ENCODE measurements at places on chromosomes 4 and X.
A peak's percentile ranks its signal among the peaks of the same experiment; 100 is the strongest.

DNA sequence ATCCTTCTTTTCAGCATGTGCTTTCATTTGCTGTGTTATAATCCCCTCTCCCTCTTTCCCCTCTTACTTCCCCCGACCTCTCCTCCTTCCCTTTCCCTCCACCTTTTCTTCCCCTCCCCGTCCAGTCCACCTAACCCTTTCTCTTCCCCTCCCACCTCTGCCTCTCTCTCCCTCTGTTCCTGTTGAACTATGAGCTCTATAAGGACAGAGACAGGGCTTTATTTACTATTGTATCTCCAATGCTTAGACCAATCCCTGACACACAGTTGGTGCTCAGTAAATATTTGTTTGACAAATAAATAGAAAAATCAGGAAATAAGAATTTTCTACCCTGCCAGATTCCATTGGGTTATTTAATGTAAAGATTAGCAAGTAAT, 60.8 kb downstream of the EGF start:
- no peak for DNase-seq

DNA sequence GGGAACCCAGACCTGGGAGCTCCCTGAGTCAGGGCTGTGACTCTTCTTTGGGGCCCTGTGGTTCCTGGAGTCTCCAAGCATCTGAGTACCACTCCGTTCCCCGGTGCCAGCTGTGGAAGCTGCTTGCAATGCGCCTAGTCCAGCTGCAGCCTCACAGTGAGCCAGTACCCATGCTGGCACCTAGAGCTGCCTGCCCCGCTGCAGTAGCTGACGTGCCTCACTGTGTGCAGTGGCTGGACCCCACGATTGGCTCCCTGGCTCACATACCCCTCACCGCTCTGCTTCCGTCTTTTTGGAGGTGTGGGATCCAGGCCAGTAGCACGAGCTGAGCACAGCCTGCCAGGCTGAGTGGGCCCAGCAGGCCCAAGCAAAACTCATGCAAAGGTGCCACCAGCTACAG, 32.1 kb upstream of the PAGE1 start:
- no peak for DNase-seq

- no peak for DNase-seq
These were observed 122.4 kb downstream of the BCOR start for GRCh38 chrX:39975101-39975925.

DNA sequence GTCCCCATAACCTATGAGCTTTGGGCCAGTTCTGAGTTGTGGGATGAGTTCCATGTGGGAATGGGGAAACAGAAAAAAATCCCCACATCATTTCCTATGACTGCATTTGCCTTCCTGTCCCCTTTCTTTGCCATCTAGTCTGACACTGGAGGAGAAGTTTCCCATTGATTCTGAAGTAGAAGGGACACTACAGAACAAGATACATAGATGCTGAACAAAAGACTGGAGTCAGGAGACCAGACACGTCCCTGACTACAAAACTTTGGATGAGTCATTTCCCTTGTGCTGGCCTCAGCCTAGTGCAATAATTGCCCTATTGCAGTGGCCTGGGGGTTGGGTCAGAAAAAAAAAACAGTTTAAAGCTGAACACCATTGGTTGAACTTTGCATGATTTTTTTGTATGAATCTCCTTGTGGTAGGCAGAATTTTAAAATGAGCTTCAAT, 22.1 kb downstream of the BEX3 start:
- DNase-seq = no peak

GRCh38 chr4:2828758-2829181, 14.9 kb upstream of the ADD1 start:
- no peak for DNase-seq

DNA sequence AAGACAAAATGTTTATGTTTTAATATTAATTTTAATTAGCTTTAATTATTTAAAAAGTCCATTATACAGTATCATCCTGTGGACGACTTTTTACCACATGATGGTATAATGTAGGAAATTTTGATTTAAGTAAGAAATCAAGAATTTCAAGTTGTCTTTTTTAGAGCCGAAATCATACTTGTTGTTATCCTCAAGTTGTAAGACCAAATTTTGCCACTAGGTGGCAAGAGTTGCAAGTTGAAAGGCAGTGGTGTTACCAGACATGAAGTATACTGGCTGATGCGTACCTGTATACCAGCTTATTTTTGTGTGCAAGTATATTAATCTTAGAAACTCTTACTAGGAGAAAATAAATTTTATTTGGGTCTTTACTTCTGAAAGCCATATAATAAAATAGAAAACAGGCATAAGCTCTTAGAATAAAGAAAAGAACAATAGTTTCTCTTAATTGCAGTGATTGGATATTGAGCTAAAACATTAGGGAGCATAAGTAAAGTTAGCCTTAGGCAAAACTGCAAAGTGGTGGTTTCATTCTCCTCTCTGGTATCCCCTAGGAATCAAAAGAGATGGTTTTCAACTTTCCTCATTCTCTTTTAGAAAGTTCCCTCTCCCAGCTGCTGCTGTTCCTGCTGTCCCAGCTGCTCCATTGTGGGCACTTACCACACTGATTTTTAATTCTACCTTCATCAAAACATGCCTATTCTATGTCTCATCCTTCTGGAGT, 118.0 kb upstream of the WDFY3 start:
- peak; percentile 19 for DNase-seq

- DNase-seq = no peak
These were observed 145.2 kb downstream of the CORIN start for GRCh38 chr4:47692691-47693090.

- no peak for DNase-seq
These were observed 71.7 kb downstream of the IDS start for GRCh38 chrX:149433451-149433850.

DNA sequence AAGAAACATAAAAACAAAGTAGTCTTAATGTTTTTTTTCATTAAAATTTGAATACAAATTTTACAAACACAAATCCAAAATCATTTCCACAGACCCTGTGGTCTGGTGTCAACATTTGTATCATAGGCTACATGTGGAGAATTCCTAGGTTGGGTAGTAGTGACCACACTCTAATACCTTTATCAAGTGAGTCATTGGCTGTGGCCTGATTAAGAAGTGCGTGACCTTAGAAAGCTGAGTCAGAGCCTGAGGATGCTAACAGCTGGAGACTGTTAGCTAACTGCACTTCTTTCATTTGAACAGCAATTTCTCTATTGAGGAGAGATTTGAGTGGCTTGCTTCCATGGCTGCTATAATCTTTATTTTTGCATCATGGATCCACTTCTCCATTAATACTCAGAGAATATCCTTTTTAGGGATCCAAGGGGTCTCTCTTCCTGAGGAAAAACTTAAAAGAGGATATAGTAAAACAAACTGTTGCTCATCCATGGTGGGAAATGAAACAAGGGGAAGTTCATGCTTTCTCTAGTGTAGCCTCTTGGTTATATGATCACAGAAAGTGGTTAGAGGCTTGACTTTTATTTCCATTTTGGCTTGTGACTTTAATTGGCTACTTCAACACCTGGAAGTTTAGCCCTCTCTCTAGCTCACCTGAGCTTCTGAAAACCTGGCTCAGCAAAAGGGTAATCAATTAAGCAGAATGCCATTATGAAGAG, 335.8 kb downstream of the PABPC4L start:
- DNase-seq = no peak

GRCh38 chr4:108831886-108832285, 69.0 kb upstream of the ETNPPL start:
- DNase-seq = no peak

GRCh38 chr4:26899991-26900390, 39.4 kb downstream of the STIM2 start:
- DNase-seq = no peak

DNA sequence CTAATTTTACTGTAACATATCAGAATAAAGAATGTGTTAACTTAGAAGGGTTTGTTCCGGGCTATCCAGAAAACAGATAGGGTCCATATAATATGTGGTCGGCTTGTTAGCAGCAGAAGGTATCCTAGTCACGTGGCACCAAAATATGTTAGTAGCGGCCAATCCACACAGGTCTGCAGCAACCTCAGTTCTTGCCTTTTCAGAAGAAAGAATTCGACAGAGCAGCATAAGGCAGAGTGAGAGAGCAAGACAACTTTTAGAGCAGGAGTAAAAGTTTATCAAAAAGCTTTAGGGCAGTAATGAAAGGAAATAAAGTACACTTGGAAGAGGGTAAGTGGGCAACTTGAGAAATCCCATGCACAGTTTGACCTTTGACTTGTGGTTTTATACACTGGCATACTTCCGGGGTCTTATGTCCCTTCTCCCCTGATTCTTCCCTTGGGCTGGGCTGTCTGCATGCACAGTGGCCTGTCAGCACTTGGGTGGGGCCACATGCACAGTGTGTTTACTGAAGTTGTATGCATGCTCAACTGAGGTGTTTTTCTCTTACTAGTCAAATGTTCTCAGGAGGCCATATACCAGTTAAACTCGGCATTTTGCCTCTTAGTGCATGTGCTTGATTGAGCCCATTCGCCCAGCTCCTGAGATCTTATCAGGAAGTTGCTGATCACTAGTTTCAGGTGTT, 37.0 kb upstream of the ABCG2 start:
- DNase-seq = no peak

GRCh38 chr4:80015407-80016189, 57.4 kb downstream of the ANTXR2 start:
- DNase-seq = no peak

DNA sequence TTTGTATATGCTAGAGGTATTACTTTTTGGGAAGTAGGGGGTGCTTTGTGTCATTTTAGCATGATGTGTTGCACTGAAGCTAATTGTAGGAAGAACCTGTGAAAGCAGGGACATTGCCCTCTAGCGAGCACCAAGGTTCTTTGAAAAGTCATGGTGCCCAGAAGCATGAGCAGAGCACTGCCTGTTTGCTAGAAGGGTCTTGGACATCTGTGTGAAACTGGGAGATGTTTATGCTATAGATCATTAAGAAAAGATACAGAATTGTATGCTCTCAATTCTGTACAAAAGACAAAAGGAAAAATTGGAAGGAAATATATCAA, 14.7 kb downstream of the GRPR start:
- no peak for DNase-seq

DNA sequence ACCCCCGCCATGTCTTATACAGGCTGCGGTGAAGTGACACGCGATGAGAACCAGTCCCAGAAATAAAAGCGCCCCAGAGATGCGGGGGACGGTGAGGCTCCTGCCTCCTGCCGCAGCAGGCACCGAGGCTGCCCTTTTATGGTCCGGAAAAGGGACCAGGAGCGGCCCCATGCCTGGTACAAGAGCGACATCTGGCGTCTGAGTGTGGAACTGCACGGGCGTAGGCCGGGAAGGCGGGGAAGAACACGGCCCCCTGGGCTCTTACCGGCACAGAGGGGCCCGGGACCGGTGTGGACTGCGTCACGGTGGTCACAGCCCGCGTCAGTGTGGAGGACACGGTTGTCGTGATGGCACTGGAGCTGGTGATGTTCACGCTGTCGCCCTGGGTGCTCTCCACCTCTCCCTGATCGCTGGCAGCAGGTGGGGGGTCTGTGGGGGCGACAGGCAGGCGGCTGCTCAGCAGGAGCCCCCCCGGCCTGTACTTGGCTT, 8.9 kb upstream of the RENBP start:
- DNase-seq = peak; percentile 64

DNA sequence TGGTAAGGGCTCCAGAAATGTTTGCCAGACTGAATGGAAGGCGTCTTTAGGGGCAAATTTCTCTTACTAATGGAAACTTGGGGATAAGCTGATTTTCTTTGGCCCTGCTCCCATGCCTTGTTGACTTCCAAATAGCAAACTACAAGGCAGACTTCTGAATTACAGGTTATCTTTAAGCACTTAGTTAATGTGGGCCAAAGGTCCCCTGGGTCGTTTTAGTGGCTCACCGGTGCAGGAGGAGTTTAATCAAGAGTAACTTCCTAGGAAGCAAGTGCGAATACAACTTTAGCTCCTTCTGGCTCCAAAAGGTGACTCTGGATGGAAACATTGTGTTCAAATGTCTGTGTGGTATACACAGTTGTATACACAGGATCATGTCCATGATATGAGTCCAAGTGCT, 323.6 kb downstream of the SLITRK2 start:
- DNase-seq = no peak

DNA sequence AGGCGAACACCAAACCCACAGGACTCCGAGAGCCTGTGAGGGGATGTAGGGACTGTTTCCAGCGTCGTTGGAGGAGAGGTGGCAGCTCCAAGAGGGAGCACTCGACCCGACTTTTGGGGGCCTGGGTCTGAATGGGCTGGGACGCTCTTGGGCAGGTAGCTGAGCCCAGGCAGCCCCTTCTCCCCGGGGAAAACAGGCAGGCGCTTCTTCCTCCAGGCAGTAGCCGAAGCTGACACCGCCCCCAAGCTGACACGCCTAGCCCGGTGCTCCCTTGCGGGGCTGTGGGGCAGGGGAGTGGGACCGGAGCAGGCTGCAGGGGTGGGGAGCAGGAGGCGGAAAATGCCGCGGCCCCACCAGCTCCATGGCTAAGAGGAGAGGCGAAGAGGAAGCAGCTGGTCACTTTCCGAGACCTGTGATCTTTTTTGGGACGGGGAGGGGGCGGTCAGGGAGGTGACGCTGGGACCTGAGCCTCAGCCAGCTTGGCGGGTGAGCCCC, 4.2 kb downstream of the NKX1-1 start:
- no peak for DNase-seq

- DNase-seq = no peak
These were observed 931.1 kb upstream of the TENM3 start for GRCh38 chr4:181312066-181312465.

- DNase-seq = no peak
These were observed 1.3 kb upstream of the MRFAP1L1 start for GRCh38 chr4:6710996-6711395.

GRCh38 chr4:111230265-111230664, 607.4 kb upstream of the PITX2 start:
- DNase-seq = no peak

DNA sequence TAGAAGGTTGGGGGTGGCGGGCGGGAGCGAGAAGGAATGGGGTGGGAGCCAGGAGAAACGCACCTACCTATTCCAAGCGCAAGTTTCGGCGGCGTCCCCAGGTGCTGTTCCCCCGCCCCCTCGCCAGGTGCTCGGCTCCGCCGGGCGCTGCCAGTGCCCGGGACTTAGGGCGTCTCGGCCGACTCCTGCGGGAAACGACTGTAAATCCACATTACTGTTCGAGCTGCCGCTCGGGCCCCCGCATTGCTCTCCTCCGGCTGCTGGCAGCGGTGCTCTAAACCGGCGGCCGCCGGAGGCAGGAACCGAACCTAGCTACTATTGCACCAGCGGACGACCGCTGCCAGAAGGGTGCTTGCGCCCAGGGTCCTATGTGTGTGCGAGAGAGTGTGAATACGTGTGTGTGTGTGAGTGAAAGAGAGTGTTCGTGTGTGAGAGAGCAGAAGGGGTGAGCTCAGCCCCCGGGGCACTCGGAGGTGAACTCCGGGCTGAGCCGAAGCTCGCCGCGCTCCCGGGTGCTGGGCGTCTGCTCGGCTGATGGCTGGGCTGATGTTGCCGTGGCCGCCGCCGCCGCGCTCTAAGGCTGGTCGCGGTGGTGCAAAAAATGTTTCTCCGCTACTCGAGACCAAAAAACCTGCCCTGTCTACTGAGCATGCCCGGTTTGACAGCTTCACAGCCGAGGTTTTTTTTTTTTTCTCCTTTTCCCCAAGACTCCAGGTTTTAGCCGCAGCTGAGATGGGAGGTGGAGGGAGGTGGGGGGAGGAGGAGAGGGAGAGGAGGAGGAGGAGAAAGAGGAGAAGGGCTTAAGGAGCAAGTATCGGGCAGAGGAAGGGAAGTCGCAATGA, 115.7 kb upstream of the TEX13C start:
- no peak for DNase-seq

- DNase-seq = no peak
These were observed 17.0 kb upstream of the GABRA4 start for GRCh38 chr4:47010347-47010911.

GRCh38 chr4:55083735-55084134, 41.7 kb downstream of the KDR start:
- DNase-seq = no peak

- DNase-seq = no peak
These were observed 29.3 kb upstream of the FAM47C start for GRCh38 chrX:36978886-36979285.

- DNase-seq = no peak
These were observed 7.6 kb upstream of the XPNPEP2 start for GRCh38 chrX:129731228-129731627.
